IPS-NIHi11 (cell line): ENCODE measurements at places on chromosomes 1 and 21.

- DNase-seq, result peak; percentile 71
Measured at GRCh38 chr21:44377201-44377921, 23.9 kb downstream of the TRPM2 start.

DNA sequence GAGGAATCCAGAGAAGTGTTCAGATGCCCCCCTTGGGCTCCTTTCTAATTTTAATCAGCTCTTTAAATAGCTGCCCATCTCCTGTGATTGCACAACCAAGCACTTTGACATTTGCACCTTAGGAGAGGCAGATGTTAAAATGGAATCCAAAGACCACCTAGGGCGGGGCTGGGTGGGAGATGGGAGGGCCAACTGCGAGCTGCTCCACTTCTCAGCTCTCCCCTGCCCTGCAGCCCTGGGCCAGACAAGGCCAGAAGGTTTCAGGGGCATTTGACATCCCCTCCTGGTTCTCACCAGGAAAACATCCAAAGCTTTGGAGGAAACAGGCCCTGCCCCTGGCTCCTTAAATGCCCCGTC lies 106.9 kb downstream of the DHRS3 start:
- no peak for DNase-seq

GRCh38 chr21:16588433-16588860 lies 858.7 kb downstream of the USP25 start:
- DNase-seq, result peak; percentile 38

- DNase-seq, result no peak
Measured at GRCh38 chr1:19033926-19034680, 77.6 kb upstream of the IFFO2 start.

- no peak for DNase-seq
Measured at GRCh38 chr1:116682641-116683221, 15.2 kb upstream of the IGSF3 start.

DNA sequence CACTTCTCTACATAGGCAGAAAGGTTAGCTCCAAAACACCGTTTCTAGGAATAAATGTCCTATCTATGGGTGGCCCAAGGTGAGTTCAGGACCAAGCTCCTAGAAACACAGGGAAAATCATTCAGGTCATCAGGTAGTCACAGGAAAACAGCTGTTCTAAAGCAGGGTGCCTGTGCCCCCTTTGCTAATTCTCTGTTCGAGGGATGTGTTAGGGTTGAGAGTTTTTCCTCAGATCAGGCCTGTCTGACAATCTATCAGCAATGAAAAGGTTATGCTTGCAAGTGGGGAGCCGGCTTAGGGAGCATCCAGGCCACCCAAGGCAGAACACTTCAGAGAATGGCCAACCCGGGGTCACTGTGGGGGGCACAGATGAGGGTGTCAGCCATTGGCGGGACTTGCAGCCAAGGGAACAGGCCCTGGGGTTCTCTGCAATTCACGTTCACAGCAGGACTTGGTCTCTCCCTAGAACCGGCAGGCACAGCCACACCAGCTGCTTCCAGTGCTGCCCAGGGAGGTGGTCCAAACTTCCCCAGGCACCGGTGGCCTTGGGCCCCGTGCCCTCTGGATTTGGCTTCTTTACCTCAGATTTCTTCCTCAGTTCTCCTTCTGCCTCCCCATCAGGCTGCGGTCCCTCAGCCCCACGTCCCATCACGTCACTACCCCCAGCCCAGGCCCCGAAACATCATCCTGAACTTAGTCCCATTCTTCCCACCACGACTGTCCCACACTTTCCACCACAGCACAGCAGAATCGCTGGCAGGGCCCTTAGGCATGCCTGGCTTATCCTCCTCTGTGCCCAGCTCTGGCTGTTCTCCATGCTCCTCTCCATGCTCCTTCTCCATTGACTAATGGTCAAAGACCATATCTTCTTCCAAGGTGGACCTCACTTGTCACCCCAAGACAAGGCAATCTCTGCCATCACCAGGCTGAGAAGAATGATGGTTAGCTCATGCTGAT lies 11.0 kb downstream of the CD2 start:
- no peak for DNase-seq
